ENCODE measurements at places on chromosomes 5 and 9.

DNA sequence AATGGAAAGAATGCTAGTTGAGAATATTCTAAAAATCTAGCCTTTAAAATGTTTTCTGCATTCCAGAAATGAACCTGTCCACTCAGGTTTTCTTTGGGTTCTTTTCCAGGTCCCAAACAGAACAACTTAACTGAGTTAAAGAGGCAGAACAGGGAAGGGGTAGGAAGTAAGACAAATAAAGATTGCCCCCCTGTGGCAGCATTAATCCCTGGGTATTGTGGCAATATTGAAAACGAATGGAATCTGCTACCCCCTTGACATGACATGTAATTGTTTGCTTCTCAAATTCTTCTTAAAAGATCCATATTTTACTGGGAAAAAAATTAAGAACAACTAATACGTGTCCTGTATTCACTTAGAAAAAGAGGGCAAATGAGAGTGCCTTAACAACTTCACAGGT lies 9.3 kb upstream of the RBM22 start:
- no peak for DNase-seq

DNA sequence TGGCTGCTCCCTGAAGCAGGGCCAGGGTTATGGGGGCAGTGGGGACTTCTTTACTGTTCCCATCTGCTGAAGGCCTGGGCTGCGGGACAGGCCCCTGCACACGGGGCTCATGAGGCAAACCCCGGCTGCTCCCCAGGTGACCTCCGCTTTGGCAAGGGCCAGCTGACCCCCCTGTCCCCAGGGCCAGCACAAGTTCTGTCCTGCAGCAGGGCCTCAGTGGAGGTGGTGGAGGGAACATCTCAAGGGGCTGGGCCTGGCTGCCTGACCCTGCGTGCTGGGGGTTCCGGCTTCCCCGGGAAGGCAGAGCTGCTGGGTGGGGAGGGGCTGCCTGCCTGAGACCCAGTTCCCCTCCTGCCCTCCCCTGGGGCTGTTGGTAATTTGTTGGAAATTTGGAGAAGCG lies 67.4 kb upstream of the RNU6ATAC start:
- no peak for DNase-seq

- no peak for DNase-seq
Observed at GRCh38 chr5:135055396-135055795, 21.4 kb upstream of the PITX1 start.

GRCh38 chr9:87180361-87180760 lies 233.1 kb upstream of the GAS1 start:
- DNase-seq = no peak

GRCh38 chr5:174606646-174607045 lies 117.7 kb upstream of the MSX2 start:
- DNase-seq = no peak

Data from CD8-positive, alpha-beta memory T cell (primary cell).